ENCODE measurements at places on chromosomes 1 and 21.

DNA sequence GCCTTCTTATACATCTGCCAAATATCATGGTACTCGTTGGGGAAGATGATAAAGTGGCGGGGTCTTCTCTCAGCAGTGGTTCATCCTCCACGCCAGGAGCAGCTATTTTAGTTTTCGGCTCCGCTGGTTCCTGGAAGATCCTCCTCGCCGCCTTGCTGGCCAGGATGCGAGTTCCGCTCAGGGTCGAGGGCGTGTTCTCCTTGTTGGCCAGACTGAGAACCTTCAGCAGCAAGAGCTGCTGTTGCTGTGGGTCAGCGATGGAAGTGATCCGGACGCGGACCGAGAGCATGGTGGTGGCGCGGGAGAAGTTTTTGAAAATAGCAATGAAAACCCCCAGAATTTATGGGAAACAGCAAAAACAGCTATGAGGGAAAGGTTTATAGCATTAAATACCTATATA, 11.4 kb upstream of the CFAP126 start:
- peak; percentile 17 for DNase-seq

- DNase-seq, result no peak
Observed at GRCh38 chr1:19038732-19039131, 82.3 kb upstream of the IFFO2 start.

- no peak for DNase-seq
Observed at GRCh38 chr1:232319072-232319471, 310.9 kb downstream of the SIPA1L2 start.

DNA sequence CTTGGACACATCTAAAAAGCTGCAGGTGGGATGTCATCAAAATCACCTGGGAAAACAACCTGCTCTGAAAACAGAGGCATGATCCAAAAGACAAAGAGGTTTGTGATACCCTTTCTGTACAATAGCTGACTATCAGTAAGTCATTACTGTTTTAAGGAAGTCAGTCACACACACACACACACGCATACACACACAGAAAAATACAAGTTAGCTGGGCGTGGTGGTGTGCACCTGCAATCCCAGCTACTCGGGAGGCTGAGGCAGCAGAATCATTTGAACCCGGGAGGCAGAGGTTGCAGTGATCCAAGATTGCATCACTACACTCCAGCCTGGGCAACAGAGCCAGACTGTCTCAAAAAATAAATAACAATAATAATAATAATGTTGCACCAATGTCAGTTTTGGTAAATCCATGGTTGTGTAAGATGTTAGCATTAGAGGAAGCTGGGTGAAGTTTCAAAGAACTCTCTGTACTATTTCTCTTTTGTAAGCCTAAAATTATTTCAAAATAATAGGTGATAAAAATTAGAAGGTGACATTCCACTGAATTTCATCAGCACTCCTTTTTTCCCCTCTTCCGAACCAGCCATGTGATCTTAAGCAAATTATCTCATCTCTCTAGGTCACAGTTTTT, 9.9 kb upstream of the HLCS start:
- DNase-seq, result no peak

DNA sequence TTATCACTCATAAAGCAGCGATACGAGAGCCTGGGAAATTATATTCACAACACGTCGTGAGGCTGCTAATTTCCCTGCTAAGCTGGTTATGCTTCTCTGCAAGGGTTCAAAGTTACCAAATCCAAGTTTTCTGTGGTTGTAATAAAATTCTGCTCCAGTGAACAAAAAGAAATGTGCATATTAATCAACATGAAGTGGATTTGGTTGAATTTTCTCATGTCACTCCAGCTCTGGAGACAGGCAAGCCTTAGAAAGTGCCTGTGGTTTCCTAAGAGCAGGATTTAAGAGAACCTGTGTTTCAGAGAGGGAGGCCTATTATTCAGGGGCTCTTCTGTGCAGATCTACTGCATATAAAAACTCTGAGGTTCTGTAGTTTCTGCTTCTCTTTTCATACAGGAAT, 87.5 kb downstream of the WLS start:
- no peak for DNase-seq

- DNase-seq, result no peak
Observed at GRCh38 chr1:245797592-245798348, 643.0 kb downstream of the KIF26B start.

GRCh38 chr1:92882819-92883218, 51.0 kb downstream of the RPL5 start:
- no peak for DNase-seq

GRCh38 chr1:53681351-53681976, 57.5 kb downstream of the GLIS1 start:
- no peak for DNase-seq

- DNase-seq, result no peak
Observed at GRCh38 chr21:29302359-29302875, 3.7 kb downstream of the BACH1 start.

GRCh38 chr1:20164694-20165202, 21.1 kb upstream of the UBXN10 start:
- peak; percentile 19 for DNase-seq

GRCh38 chr1:185517808-185518419, 200.9 kb upstream of the IVNS1ABP start:
- no peak for DNase-seq

- no peak for DNase-seq
Observed at GRCh38 chr1:195733826-195734225, 874.4 kb downstream of the KCNT2 start.

GRCh38 chr21:46208761-46209721, 19.5 kb downstream of the LSS start:
- no peak for DNase-seq

DNA sequence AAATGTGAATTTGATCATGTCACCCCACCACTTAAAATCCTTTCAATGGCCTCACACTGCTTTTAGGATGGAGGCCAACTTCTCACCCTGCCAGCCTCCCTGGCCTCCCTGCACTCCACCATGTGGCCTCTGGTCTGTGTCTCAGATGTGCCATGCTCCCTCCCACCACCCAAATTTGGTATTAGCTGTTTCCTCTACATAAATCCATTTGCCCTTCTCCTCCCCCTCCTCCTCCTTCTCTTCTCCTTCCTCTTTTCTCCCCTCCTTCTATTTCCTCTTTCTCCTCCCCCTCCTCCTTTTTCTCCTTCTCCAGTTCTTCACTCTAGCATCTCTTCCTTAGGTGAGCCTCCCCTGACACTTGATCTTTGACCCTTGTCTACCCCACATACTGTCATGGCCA, 16.7 kb upstream of the GUCA2B start:
- no peak for DNase-seq

Data from nucleus accumbens (tissue), 56 donors.